T-helper 17 cell (primary cell): ENCODE measurements at places on chromosomes 7 and 10. TPM values are rescaled to one million over a fixed set of nuclear protein-coding genes. Genes with fewer than 3 reads are reported as not detected.

DNA sequence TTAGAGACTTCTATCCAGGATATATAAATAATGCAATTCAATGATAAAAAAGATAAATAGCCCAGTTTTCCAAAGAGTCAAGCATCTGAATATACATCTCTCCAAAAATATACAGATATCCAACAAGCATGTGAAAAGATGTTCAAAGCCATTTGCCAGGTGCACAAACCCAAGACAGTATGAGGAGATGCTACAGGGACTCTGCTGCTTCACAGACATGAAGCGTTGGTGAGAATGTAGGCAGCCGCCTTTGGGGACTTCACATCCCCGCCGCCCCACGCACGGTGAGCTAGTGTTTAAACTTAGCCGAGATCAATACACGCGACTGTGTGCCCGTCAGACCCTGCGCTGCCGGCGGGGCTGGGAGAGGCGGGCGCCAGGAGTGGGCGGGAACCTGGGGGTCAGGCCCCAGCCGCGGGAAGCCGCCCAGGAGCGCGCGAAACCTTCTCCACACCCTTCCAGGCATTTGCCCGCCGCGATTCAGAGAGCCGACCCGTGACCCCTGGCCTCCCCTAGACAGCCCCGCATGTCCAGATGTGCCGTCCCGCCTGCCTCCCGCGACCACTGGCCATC is 927 bp upstream of the ALOX5 start:
- DNase-seq: peak; percentile 38

DNA sequence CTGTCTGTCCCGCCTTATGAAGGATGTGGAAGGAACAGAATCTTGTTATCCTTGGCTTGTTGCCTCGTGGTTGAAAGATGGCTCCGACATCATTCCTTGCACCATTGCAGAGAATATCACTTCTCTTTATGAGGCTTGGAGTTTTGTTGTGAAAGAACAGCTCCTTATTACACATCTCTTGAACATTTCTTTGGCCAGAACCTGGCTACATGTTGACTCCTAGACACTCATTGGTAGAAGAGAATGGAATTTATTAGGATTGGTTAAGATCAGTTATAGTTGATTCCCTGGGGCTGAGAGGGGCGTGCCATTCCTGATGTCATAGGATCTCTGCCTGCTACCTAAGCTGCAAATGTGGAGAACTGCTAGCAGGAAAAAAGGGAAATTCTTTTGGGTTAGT is 180.5 kb upstream of the CTBP2 start:
- no peak for DNase-seq

DNA sequence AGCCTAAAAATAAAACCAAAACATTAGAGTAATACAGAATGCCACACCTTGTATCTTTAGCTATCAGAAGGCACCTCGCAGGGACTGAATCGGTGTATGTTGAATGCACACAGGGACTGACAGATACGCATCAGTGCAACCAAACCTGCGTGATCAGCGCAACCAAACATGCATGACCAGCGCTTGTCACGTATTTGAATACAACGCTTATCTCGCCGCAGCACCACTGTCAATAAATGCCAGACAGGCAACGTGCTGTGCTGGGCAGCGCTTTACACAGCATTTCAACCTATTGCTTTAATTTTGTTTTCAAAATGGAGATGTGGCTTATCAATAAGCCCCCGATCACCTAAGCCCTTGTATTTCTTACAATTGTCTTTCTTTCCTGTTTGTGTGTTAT is 242.4 kb downstream of the SFMBT2 start:
- DNase-seq: no peak

GRCh38 chr7:151919595-151919994 is 36.7 kb upstream of the GALNTL5 start:
- DNase-seq: no peak

- DNase-seq: no peak
Measured at GRCh38 chr10:60304829-60305379, 84.8 kb downstream of the ANK3 start.

- no peak for DNase-seq
Measured at GRCh38 chr10:35783305-35783838, 141.3 kb upstream of the FZD8 start.

- DNase-seq: no peak
Measured at GRCh38 chr10:86293396-86293791, 73.2 kb downstream of the GRID1 start.

- no peak for DNase-seq
Measured at GRCh38 chr7:151482883-151483710, 36.6 kb downstream of the RHEB start.

DNA sequence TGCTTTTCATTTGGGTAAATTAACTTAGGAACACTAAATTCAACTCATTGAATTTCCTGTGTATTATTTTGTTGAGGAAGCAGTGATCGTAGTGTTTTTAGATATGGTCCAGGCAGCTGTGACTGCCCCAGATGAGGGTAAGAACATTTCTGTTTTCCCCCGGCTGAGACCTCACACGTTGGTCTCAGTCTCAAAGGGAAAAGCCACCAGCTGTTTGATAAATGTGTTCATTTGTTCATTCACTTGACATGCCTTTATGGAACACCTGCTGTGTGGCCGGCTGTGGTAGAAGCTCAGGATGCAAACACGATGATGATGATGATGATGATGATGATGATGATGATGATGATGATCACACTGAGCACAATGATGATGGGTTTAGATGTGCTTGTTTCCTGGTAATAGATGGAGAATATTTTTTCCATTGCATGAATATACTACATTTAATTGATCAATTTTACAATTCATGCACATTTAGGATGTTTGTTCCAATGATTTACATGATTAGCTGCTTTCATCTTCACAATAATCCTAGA is 125.6 kb upstream of the ZNF32 start:
- no peak for DNase-seq

- no peak for DNase-seq
Measured at GRCh38 chr10:28946479-28946878, 269.2 kb downstream of the BAMBI start.

GRCh38 chr7:53111031-53111430 is 75.6 kb downstream of the POM121L12 start:
- no peak for DNase-seq

DNA sequence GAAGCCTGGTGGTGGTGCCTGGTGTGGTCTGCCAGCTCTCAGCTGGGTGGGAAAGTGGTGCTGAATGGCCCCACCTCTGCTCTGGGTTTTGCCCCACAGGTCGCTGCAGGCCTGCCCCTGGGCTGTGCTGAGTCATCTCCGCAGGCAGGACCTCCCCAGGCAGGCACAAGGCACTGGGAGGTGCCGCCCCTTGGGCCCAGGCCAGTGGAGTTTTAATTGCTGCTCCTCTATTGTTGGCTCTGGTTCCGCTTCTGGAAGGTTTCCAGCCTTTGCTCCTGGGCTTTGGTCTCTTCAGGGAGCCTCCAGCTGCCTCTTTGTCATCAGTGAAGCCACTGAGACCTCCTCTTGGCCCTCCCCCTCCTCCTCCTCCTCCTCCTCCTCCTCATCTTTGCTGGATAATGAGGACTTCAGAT is 180.3 kb upstream of the GRB10 start:
- DNase-seq: no peak

Gene CC2D2B
- 0.55 TPM for total RNA-seq

Gene ADARB2
- total RNA-seq: 0.18 TPM

Gene ASB13
- 11.6 TPM for total RNA-seq

Gene FAM237B
- not detected for total RNA-seq

Gene CCL24
- total RNA-seq: not detected

Gene OR2A42
- total RNA-seq: 0.07 TPM

Gene ZNF853
- total RNA-seq: 0.85 TPM

Gene NODAL
- not detected for total RNA-seq
